PC-3 (cell line): ENCODE measurements at places on chromosomes 6 and 20. TPM values are rescaled to one million over a fixed set of nuclear protein-coding genes. Genes with fewer than 3 reads are reported as not detected.

DNA sequence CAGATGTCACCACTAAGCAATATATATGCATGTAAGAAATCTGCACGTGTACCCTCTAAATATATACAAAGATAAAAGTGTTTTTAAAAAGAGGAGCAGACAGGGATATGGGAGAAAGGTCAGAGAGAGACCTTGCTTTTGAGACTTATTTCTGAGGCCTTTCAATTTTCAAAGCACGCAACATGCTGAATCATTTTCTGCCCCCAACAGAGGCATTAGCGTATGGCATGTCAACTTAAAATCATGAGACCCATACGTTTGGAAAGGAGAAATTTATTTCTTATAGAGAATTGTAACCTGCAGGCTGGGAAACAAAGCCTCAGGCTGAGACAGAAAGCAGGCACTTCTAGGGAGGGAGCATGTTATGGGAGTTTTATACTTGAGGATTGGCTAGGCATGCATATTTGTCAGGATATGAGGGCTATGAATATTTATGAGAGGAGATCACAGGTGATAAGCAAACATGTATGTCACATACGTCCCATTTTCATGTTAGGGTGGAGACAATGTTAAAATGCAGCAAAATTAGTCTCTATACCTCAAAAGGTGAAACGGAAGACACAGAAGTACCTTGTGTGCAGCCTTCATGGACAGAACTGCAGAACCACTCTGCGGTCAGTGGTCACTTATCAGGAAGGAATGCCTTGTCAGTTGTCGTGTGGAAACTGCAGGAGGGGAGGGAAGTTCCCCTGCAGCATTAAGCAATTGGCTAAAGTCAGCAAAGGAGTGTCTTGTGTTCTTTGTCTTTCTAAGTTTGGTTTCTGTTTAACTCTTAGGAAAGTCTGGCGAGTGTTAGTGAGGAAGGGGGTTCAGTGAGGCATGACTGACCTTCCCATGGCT lies 6.3 kb upstream of the GABRR2 start:
- no peak for DNase-seq

Gene ZBTB9
- 7.0 and 9.1 TPM in 2 replicates for total RNA-seq

DNA sequence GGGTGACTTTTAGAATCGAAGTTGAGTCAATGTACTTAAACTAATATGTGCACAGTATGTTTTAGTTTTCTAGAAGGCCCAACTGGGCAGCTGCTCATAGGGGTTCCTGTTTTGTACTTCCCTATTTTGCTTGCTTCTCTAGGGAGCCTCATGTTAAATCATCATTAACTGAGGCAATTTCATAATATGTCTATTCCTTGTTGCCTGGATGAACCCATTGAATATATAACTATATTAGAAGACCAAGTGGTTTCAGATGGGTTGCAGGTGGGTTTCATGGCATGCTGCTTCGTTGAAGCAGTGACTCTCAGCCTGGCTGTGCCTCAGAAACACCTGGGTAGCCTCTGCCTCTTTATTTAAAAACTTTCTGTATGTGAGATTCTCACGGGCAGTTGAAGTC lies 22.2 kb downstream of the CARMIL1 start:
- DNase-seq = no peak

DNA sequence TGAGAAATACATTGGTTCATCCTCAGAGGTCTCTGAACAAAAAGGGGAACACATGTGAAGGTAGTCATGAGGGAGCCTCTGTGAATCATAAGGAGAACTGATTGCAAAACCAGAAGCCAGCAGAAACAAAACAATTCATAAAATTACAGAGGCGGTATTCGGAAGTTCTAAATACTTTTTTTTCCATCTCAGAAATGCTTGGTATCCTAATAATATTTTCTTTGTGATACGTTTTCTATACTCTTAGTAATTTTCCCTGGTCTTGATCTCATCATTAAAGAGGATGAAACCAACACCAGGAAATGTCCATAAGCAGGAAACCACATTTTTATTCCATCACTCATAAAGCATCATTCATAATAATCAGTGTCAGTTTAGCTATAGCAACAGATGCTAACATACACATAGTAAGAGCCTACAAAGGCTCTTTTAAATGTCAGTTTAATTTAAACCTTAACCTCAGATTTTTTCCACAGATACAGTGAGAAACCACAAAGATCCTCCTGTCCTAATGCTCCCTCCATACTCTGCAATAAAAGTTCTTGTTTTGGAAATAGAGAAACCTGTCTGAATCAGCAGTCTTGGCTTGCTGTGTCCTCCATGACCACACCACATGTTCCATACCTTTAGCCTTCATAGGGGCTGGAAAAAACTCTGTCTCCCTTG lies 29.2 kb downstream of the SGK1 start:
- peak; percentile 61 for DNase-seq

DNA sequence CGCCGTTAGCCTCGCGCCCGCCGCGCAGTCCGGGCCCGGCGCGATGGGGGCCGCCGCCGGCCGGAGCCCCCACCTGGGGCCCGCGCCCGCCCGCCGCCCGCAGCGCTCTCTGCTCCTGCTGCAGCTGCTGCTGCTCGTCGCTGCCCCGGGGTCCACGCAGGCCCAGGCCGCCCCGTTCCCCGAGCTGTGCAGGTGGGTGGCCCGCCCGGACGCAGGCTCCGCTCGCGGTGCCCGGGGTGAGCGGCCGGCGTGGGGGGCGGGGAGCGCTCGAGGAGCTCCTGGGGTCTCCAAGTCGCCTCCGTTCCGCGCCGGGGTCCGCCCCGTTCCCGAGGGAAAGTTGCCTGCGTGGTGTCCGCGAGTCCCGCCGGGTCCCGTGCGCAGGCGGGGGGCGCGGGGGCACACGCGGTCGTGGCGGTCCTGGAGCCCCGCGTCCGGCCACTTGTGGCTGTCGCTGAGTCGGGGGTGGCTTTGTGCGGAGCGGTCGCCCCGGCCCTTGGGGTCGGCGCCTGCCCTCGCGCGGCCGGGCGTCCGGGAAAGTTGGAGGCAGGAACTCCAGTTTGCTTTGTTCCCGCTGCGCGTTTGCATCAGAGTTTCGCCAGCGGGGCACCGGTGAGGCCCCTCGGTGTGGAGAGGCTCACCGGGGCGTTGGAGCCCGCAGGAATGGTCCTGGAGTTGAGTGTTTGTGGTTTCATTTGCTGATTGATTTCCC lies 476 bp downstream of the IGF2R start:
- no peak for DNase-seq
